ENCODE measurements at places on chromosomes 5 and 9.

DNA sequence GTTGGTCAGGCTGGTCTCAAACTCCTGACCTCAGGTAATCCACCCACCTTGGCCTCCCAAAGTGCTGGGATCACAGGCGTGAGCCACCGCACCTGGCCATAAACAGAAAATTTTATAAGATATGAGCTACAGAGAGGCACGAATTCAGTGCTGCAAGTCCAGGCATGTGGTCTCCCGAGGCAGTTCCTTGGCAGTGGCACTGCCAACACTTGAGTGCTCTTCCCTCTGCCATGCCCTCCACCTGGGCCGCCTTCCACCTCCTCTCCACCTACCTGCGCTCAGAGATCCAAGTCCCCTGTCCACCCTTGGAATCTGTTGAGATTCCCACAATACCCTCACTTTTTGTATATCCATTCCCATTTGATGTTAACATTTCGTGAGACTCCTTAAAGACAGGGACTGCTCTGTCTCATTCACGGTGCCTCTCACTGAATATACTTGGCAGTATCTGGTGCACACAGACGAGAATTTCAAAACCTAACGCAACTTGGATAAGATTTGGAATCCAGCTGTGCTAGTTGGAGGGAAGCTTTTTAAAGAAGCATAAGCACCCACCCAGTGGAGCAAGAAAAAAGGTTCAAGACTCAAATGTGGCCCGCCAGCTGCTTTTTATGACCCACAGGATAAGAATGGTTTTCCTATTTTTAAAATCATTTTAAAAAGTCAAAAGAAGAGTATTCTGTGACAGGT is 68.3 kb downstream of the DCP2 start:
- DNase-seq, result no peak

GRCh38 chr9:108615152-108615551 is 240.6 kb downstream of the ACTL7B start:
- no peak for DNase-seq

DNA sequence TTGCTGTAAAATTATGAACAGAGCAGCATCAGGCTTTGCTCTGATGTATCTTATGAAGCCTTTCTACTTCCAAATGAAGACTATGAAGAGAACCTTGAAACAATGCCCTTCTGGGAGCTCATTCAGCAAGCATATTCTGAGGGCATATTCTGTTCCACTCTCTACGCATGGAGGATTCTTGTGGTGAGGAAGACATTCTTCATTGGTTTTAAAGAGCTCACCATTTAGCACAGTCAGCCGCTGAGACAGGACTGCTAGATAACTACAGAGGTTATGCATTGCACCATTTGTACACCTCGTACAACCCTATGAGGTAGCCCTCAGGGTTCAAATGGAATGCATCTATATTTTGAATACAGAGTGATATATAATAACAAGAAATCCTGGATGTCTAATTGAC is 61.0 kb downstream of the INVS start:
- DNase-seq, result no peak

DNA sequence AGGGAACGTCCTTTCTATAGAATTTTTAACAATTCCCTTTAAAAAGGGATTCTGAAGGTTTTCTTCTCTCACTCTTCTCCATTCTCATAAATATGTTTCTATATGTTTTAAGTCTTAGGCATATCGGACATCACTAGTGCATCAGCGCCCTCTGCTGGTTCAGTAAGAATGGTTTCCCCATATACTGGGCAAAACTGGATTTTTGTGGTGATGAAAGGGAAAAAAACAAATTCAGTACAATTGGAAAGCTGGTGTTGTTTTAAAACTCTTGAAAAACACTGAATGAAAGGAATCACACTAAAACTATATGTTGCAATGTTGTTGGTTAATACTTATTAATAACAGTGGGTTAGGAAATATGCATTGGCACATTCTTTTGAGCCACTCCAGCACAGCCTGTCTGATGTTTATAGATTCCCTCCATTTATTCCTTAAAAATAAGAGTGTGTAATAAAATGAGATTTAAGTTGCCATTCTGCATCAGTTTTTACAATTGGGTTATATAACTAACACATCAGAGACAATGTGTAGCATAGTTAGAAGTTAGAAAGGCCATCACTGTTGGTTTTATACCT is 15.8 kb downstream of the CWC27 start:
- DNase-seq, result peak; percentile 50

- DNase-seq, result no peak
Observed at GRCh38 chr9:83714329-83714728, 6.6 kb upstream of the UBQLN1 start.

- no peak for DNase-seq
Observed at GRCh38 chr9:69181908-69182353, 7.9 kb downstream of the TJP2 start.

- no peak for DNase-seq
Observed at GRCh38 chr5:128494516-128494915, 43.5 kb downstream of the FBN2 start.

DNA sequence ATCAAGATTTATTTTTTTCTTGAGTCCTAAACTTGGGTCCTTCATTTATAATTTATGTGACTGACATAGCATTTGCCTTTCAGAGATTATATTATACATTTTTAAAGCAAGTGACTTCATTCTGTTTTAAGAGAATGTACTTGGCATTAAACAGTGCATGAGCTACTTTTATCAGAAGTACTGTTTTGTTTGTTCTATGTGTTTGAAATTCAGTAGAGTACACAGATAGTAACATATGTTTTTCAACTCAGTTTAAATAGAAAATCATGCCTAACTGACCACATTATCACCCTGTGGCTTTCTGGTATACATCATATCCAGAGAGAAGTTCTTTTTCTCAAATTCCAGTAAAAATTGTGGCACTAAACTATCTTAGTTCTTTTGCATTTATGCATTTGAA is 335.3 kb upstream of the CDH18 start:
- no peak for DNase-seq

GRCh38 chr9:122372856-122373845 is 2.3 kb downstream of the PTGS1 start:
- DNase-seq, result no peak

DNA sequence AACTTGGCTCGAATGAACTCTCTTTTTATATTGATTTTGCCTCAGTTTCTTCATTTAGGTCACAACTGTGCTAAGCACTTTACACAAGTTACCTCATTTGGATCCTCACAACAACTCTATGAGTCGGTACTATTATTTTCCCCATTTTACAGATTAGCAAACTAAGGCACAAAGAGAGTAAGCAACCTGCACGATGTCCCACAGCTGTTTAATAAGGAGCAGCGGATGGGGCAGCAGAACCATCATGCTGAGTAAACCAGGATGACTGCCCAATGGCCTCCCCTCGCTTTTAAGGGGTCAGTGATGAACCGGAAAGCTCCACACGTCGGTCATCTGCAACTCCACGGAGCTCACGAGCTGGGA is 607 bp downstream of the PRELID2 start:
- no peak for DNase-seq

DNA sequence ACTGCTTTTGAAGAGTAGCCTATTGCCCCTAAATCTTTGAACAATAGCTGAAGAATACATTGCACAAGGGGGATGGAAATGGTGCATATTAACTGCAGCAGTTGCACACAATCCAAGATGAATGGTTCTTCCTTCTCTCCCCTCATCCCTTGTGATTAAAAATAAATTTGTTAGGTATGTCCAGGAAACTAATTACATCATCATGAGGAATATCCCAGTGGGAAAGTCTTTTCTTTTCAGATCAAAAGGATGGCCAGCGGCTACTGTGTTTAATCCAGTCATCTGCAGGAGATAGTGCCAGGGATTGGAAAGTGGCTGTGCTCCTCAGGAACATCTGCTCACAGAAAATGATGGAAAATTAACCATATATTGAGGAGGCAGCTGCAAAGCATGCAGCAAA is 508.4 kb upstream of the SEMA6A start:
- no peak for DNase-seq

DNA sequence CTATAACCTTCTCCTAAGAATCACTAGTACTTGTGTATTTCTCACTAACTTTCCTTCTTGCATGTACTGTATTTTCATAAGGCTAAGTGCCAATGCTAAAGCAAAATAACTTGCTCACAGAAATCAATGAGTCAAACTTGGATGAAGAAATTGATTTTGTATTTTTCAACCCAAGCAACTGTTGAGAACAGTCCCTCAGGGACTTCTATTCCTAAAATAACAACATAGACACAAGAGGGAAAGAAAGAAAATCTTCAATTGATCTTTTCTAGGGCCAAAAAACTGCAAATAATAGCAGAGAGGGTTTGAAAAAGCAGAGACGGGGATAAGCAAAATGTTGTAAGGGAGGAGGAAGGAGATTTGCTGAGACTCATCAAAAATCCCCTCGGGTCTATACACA is 69.8 kb downstream of the HABP4 start:
- no peak for DNase-seq

GRCh38 chr9:17229945-17230560 is 95.2 kb downstream of the CNTLN start:
- DNase-seq, result no peak

GRCh38 chr5:132819468-132819867 is 6.4 kb downstream of the SOWAHA start:
- no peak for DNase-seq

GRCh38 chr5:122722341-122722740 is 52.5 kb upstream of the SNX2 start:
- DNase-seq, result no peak

- DNase-seq, result no peak
Observed at GRCh38 chr5:93189707-93190120, 391.3 kb downstream of the NR2F1-AS1 start.

GRCh38 chr9:2859776-2860379 is 16.0 kb upstream of the PUM3 start:
- DNase-seq, result no peak

- DNase-seq, result no peak
Observed at GRCh38 chr9:130051855-130052254, 1.9 kb upstream of the GPR107 start.

DNA sequence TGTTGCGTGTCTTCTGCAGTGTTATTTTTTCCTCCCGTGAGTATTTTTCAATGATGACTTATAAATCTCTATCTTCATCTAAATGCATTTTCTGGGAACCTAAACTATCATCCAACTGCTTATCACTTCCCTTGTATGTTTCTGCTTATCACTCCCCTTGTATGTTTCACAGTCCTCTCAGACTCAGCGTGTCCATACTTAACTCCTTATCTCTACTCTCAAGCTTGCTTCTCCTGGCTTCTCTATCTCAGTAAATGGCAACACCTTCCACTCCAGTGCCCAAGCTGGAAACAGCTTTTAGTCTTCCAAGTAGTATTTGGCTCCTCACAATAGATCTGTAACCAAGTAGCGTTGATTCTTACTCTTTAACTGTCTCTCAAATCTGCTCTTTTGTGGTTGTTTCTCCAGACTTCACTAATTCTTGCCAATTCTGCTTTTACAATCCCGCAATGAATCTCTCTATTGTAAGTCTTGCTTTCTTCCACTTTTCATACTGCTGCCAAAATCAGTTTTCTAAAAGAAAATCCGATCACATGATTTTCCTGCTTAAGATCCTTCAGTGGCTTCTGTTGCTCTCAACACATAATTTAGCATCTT is 33.8 kb upstream of the TXNDC8 start:
- no peak for DNase-seq

DNA sequence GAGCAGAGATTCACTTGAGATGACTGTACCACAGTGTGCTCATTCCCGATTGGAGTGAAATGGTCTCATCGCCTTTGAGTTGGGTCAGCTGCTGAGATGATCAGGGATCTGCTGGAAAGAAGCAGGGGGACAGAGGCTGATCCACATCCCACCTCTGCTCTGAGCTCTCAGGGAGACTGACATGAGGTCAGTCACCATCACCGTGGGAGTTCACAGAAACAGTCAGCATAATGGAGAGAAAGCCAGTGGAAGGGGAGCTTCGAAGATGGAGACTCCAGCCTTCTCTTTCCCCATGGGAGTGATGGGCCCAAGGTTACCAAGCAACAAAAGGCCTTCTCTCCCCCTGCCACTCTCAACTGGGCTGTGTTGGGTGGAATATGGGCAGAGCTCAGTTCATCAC is 276.4 kb downstream of the CDK5RAP2 start:
- DNase-seq, result no peak

GRCh38 chr5:34656001-34656699 is at the start of gene RAI14:
Gene RAI14, plus strand, starts transcription at chr5:34656328. Its CDS starts 30,592 bp downstream, at chr5:34686920.
- DNase-seq, result no peak

Data from activated CD4-positive, alpha-beta T cell treated with anti-CD3 and anti-CD28 coated beads for 1 hour (primary cell).